Epithelial cell of proximal tubule (primary cell): ENCODE measurements at places on chromosomes 11 and 22. TPM values are rescaled to one million over a fixed set of nuclear protein-coding genes. Genes with fewer than 3 reads are reported as not detected.

DNA sequence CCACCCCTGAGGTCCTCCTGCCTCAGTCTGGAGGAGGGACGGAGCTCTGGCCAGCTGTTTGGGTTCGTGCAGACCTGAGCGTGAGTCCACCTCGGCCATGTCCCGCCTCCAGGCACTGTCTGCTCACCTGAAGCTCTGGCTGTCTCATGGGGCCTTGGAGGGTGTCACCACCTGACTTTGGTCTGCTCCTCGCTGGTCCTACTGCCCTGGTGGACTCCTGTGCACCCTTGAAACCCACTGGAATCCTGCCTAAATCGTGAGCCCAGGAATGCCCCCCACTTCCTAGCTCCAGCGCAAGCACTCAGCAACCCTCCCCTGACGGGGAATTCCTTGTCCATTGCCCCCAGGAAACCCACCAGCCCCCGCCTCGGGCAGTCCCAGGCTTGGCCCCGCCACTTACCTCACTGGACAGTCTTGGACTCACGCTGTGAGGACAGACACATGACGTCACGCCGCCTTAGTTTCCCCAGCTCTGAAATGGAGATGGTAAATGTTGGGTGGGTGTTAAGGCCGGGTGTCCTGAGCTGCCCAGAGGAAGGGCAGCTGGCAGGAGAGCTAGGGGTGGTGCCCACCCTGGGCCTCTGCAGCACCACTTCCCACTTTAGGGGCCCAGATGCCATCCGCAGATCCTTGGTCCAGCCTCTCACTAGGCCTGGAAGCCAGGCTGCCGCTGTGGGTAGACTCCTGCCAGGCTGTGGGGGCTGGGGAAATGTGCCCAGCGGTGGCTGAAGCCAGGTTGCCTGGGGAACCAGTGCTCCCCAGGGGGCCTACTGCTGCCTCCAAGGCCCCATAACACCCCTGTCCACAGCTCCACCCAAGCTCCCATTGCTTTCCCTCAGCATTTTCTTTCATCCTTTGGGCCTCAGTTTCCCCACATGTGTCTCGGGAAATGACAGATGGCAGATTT is 18.2 kb upstream of the TBX1 start:
- DNase-seq, result no peak

GRCh38 chr22:43388420-43388851 is 23.4 kb upstream of the MPPED1 start:
- DNase-seq, result no peak

DNA sequence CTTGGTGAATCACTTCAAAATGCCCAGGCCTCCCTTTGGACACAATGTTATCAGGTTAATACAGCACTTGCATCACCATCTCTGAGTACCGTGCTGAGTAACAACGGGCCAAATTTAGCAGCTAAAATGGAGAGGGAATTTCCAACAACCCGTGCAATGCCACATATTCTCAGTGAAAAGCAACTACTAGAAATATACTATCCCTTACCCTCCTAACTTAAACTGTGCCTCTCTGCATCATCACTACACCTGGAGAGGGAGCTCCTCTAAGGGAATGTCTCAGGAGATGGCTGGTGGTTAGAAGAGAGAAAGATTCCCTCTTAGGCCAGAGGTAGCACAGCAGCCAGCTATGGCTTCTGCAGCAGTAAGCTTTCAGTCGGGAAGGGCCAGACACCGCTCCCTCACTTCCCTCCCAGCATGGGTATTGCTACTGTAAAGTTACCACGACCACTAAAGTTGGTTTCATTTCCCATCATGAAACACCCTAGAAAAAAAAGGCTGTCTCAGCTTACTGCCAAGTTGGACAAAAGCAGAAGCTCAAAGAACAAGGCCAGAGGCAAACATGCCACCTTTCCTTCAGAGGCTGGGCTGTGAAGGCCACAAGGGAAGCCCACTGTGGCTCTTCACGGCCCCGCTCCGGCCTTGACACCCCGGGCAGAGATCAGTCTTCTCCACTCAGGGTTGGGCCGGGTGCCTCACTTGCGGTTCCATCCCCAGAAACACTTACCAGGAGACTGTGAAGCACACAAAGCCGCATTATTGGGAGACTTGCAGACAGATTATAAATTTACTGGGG is 3.9 kb downstream of the MAML2 start:
- DNase-seq, result no peak

DNA sequence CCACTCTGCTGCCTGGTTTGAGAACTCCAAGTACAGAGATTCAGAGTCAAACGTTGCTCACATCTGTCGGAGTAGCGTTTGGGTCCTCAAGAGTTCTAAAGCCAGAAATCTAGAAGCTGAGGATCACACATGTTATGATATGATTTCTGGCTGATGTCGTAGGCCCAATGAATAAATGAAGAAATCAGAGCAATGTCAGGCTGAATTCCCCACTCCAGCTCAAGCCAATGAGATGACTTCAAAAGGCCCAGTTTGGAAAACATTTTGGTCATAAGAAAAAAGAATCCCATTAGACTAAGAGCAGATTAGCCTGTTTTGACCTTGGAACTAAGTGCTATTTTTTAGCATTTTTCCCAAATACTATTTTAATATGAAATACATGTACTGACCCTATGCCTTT is 106.7 kb downstream of the ETS1 start:
- no peak for DNase-seq

DNA sequence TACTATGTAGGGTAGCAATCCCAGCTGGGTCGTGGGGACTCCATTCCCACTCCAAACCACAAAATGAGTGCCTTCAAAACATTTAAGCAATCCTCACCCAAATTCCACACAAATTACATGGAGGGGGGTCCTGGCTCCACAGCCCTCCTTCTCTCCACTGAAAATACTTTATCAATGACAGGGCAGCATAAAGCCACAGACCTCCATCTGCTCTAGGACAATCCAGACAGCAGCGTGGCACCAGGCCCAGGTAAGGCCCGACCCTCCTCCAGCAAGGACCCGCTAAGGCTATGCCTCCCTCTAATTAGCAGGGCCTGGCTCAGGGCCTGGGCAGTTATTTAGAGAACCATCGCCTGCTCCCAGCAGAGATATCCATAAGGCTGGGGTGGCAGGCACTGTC is at the start of gene PANX3:
Gene PANX3, plus strand, starts transcription at position 365 of the 400 bp plus-strand sequence. CDS start 129 bp downstream, outside the sequence.
- no peak for DNase-seq

GRCh38 chr22:30889996-30890480 is 78.5 kb downstream of the MORC2 start:
- no peak for DNase-seq

GRCh38 chr11:123111465-123111864 is 49.5 kb upstream of the HSPA8 start:
- no peak for DNase-seq

DNA sequence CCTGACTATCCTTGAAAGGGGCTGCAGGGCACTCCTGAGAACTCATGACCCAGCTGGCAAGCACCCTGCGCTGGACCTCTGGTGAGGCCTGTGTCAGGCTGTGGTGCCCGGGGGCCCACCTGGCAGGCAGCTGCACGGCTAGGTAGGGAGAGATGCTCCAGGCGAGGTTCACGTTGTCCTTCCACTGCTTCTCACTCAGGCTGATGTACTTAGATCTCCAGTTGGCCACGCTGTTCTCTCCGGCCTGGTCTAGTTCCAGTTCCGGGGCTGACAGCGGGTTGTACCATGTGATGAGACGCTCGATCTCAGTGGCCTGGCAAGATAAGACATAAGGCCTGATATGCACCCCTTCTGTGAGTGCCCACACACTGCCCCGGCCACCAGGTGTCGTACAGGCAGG is 44.7 kb upstream of the SERPIND1 start:
- no peak for DNase-seq

DNA sequence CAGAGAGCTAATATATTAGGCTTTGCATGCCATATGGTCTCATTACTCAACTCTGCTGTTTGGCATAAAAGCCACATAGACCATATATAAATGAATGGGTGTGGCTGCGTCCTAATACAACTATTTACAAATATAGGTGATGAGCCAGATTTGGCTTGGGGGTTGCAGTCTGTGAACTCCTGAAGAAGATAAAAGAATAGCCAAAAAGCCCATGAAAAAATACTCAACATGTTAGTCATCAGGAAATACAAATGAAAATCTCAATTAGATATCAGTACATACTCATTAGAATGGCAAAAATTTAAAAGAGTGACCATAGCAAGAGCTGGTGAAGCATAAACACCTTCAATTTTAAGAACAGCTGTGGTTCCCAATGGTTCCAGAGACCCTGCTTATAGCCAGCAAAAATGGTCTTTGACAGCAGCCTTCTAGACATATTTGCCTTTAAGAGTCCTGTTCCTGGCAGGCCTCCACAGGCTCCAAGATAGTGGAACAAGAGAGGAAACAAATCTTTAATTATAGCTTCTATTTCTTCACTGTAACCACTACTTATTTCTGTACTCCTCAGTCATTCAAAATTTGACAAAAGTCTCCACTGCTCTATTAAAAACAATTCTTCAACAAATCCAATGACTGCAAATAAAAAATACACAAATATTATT is 16.1 kb downstream of the C2CD3 start:
- no peak for DNase-seq

GRCh38 chr11:702462-703461 is 3.3 kb upstream of the EPS8L2 start:
- DNase-seq, result no peak

- DNase-seq, result no peak
Measured at GRCh38 chr11:119363081-119363850, 16.8 kb upstream of the MFRP start.

DNA sequence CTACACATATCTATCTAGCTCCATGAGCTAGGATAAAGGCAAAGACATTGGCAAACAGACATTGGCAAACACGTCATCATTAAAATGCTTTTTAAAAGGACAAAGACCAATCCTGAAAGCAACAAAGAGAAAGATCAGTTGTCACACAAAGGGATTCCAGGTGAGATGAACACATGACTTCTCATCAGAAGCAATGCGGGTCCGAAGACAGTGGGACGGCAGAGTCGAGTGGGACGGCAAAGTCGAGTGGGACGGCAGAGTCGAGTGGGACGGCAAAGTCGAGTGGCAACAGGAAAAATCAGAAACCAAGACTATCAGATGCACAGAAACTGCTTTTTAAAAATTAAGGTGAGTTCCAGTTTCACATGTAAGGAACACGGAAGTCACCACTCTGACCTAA is 609.5 kb downstream of the BRD1 start:
- no peak for DNase-seq

Gene OR52I2
- total RNA-seq, result not detected in 2 replicates
